Esophagus muscularis mucosa (tissue), 4 donors: ENCODE measurements at places on chromosomes 13 and 19. TPM values are rescaled to one million over a fixed set of nuclear protein-coding genes. Genes with fewer than 3 reads are reported as not detected.

Gene SLC10A2
- total RNA-seq: not detected

Gene CPB2
- total RNA-seq: not detected

- no peak for DNase-seq
Measured at GRCh38 chr13:49985129-49985528, 11.7 kb upstream of the TRIM13 start.

DNA sequence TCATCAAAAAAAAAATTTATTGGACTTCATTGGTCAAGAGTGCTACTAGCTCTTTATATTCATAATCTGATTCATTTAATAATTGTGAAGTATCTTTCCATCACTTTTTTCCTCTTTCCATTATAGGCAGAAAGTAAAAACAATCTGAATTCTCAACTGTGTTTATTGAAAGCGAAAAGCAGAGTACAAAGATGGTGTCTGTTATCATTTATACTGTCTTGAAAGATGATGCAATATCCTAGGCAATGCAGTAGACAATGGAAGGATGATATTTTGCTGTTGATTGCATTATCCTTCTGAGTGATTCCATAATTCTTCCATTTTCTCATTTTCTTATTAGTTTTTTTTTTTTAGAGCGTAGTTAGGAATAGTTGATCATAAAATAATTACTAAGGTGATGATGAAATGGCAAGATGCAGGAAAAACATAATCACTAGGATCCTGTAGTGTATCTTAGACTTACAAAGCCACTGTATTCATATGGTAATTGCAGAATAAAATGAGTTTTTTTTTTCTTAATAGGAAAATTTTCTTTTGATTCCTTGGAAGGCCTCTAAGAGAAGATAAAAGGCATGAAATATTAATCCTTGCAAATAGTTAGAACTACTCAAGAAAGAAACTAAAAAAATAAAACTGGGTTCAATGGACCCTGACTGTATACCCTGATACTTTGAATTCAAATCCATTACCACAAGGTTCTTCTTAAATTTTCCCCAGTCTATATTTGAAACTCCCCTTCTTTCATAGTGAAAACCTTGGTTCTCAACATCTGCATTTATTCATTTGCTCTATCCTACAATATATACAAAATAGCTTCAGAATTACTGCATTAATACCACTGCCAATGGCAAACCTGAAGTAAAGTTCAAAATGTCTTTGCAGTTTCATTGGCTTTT lies 11.6 kb downstream of the URI1 start:
- no peak for DNase-seq

- no peak for DNase-seq
Measured at GRCh38 chr19:35460608-35461007, 12.6 kb downstream of the FFAR2 start.

DNA sequence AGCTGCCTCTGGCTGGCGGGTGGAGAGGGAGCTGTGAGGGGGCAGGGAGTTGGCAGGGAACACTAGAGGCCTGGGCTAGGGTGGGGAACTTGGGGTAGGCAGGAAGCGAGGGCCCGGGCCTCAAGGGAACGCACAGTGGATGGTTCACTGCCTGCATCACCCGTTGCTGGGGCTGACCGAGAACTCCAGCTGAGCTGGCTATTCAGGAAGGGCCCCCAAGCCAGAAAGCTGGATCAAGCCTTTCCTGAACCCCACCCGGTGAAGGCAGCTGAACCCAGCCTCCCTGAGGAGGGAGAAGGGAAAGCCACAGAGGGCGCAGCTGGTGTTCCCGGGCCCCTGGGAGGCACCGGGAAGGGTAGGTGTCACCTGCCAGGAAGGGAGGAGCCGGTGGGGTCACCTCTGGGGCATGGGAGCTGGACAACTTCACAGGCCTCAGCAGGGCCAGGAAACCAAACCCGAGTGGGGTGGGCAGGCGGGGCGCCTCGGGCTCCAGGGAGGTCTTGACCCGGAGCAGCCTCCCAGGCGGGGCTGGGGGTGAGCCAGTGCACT lies 13.9 kb downstream of the PALM start:
- no peak for DNase-seq

DNA sequence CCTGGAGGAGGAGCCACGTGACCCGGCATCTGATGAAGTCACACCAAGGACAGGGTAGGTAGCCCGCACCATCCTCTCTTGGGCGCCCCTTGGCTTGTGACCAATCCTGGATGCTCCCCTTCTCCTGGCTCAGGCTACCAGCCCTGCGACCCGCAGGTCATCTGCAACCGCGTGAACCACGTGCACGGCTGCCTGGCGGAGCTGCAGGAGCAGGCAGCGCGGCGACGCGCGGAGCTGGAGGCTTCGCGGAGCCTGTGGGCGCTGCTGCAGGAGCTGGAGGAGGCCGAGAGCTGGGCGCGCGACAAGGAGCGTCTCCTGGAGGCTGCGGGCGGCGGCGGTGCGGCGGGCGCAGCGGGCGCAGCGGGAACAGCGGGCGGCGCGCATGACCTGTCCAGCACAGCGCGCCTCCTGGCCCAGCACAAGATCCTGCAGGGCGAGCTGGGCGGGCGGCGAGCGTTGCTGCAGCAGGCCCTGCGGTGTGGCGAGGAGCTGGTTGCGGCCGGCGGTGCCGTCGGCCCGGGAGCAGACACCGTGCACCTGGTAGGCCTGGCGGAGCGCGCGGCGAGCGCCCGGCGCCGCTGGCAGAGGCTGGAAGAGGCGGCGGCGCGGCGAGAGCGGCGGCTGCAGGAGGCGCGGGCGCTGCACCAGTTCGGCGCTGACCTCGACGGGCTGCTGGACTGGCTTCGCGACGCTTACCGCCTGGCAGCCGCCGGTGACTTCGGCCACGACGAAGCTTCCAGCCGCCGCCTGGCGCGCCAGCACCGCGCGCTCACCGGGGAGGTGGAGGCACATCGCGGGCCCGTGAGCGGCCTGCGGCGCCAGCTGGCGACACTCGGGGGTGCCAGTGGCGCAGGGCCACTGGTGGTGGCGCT lies 45.9 kb downstream of the SPTBN4 start:
- DNase-seq: no peak
